ENCODE measurements at places on chromosomes 4 and X.
A peak's percentile ranks its signal among the peaks of the same experiment; 100 is the strongest.

- no peak for DNase-seq
These were observed 26.5 kb downstream of the ELF4 start for GRCh38 chrX:130083656-130084382.

DNA sequence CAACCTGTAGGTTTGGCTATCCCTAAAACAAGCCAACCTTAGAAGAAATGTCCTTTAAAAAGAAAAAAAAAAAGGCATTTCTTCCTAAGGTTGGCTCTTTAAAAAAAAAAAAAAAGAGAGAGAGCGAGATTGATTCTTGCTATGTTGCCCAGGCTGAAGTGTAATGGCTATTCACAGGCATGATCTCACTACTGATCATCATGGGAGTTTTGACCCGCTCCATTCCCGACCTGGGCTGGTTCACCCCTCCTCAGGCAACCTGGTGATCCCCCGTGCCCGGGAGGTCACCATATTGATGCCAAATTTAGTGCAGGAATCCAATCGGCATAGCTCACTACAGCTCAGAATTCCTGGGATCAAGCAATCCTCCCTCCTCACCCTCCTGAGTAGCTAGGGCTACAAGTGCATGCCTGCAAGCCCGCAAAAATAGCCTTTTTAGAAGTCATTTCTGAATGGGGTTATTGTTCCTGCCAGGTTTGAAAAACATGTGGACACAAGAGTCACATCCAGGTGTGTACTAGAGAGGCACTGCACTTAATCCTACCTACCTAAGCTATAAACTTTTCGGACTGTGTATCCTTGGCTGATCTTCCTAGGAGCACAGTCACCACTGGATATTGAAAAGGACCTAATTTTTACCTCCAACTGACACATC, 61.4 kb upstream of the ZCCHC13 start:
- DNase-seq, result no peak

- DNase-seq, result no peak
These were observed 28.6 kb downstream of the CBR4 start for GRCh38 chr4:168981460-168981859.

DNA sequence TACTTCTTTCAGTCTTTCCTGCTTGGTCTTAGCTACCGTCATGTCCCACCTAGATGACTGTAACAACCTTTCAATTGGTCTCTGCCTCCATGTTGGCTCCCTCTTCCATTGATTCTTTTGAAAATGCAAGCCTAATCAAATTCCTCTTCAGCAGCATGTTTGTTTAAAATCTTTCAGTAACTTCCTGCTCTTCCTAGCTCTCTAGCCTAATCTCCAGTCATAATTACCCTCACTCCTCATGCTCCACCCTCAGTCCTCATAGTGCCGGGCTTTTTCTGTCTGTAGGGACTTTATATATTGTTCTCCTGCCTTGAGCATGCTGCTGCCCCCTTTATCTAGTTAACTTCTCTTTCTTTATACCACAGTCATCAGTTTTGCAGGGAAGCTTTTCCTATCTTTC, 12.1 kb downstream of the SNX25 start:
- DNase-seq, result no peak

- DNase-seq, result peak; percentile 32
These were observed 61.0 kb downstream of the HPRT1 start for GRCh38 chrX:134520860-134521390.

- no peak for DNase-seq
These were observed 363.0 kb downstream of the FAT4 start for GRCh38 chr4:125677665-125678307.
